ENCODE measurements at places on chromosomes 6 and 20. TPM values are rescaled to one million over a fixed set of nuclear protein-coding genes. Genes with fewer than 3 reads are reported as not detected.

GRCh38 chr6:146281651-146282362, 252.9 kb downstream of the GRM1 start:
- H3K27me3 ChIP-seq, result no peaks in the 10 kb centered on the region

DNA sequence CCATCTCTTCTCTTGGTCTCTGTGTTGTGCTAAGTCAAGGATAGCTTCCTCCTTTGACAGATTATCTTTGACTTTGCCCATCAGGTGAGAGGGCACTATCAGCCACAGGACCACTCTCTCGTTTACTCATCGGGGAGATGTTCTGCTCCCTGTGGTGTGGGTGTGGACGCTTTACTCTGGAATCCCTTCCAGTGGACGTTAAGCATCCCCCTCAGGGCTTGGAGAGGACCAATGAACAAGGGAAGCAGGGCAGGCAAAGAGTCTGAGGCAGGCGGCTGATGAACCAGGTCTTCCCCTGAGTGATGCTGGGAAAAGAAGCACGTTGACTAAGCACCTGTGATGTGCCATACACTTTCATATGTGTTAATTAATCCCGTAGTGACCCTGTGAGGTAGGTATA, 21.0 kb upstream of the RNF24 start:
- no peaks in the 10 kb centered on the region for H3K27me3 ChIP-seq
- H3K4me1 ChIP-seq, result peaks cover 16% of the 10 kb centered on the region
- no peaks in the 10 kb centered on the region for H3K36me3 ChIP-seq
- no peak for DNase-seq
- H3K27ac ChIP-seq, result no peak overlapping the region
- H3K4me3 ChIP-seq, result peak overlapping the region; percentile 6

- H3K4me1 ChIP-seq, result peaks cover 22% of the 10 kb centered on the region
- DNase-seq, result no peak
- H3K4me3 ChIP-seq, result no peak overlapping the region
- peak overlapping the region; percentile 19 for H3K27ac ChIP-seq
Measured at GRCh38 chr6:118589186-118589585, 41.1 kb downstream of the PLN start.

DNA sequence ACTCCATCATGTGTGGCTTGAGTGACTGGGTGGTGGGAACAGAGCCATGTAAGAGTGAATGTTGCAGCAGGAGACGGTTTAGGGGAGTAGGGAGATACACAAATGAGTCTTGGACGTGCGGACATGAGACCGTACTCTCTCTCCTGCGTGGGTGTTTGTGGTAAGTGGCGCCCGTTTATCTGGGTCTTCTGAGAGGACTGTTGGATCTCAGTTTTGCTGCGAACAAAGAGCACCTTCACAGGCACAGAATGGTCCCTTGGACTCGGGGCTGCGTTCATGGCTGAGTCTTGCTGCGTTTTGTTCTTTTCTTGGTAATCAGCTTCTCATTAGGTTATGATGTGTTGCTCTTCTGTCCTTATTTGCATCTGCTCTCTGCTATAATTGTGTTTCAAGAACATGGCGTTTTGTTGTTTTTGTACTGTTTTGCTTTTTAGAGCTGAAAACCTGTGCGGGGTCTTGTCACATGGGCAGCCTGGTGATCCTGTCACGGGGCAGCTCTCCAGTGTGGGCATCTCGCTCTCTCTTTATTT, 28.5 kb downstream of the STK35 start:
- H3K36me3 ChIP-seq, result peaks cover 4% of the 10 kb centered on the region
- H3K4me1 ChIP-seq, result peaks cover 26% of the 10 kb centered on the region
- H3K27me3 ChIP-seq, result peaks cover under 1% of the 10 kb centered on the region
- DNase-seq, result no peak
- no peak overlapping the region for H3K27ac ChIP-seq

DNA sequence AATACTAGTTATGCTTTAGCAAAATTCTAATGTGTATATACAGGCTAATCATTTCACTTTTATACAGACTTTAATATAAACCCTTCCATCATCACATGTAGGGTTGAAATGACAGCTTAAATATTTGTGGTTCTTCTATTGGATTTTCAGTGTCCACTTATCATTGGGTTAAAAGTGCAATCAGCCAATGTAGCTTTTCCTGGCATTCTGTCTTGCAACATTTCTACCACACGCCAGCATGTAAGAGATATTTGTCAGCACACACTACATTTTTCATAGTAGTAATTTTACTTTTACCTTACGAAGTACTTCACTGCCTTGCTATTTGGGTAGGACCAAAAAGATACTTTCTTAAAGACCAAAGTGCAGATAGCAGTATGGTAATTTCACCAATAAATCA, 252.0 kb downstream of the TBX18 start:
- no peaks in the 10 kb centered on the region for H3K36me3 ChIP-seq
- no peaks in the 10 kb centered on the region for H3K4me1 ChIP-seq
- no peak overlapping the region for H3K4me3 ChIP-seq
- H3K27ac ChIP-seq, result no peak overlapping the region

DNA sequence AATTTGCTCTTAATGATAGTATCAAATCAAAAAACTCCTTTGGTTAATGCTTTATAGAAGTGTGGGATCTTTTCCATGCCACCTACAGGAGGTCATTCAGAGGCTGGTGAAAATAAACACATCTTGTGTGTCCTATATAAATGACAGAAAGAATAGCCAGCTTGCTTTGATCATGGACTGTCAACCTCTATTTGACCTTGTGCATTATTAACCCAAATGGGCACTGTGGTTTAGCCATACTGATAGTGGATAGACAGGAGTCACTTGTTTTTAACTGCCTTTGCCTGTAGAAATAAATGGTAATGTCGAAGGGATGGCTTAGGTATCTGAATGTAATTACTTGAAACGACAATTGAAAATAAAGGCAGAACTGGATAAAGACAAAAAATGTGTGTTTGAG, 123.8 kb downstream of the CDKAL1 start:
- H3K27ac ChIP-seq, result no peak overlapping the region
- no peak overlapping the region for H3K4me3 ChIP-seq
- DNase-seq, result no peak
- peaks cover 19% of the 10 kb centered on the region for H3K4me1 ChIP-seq
- H3K27me3 ChIP-seq, result no peaks in the 10 kb centered on the region

DNA sequence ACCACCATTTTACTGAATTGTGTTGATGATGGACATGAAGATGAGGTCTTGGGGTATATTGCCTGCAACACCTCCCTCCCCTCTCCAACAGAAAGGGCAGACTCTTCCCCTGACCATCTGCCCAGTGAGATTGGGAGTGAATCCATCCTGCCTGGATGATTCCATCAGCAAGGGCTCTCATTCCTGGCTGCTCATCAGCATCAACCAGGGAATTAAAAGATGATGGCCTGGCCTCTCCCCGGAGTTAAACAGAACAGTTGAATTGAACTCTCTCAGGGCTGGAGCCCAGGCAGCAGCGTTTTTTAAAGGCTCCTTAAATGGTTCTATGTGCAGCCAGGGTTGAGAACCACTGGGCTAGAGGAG, 14.6 kb upstream of the MRPS18A start:
- peak overlapping the region; percentile 79 for H3K4me3 ChIP-seq
- H3K4me1 ChIP-seq, result peaks cover 33% of the 10 kb centered on the region
- H3K27ac ChIP-seq, result peak overlapping the region; percentile 97
- H3K36me3 ChIP-seq, result no peaks in the 10 kb centered on the region
- H3K27me3 ChIP-seq, result peaks cover 12% of the 10 kb centered on the region

GRCh38 chr20:57186192-57186591, 80.2 kb downstream of the BMP7 start:
- H3K36me3 ChIP-seq, result no peaks in the 10 kb centered on the region
- no peaks in the 10 kb centered on the region for H3K4me1 ChIP-seq
- H3K27me3 ChIP-seq, result no peaks in the 10 kb centered on the region
- DNase-seq, result no peak
- H3K27ac ChIP-seq, result no peak overlapping the region
- H3K4me3 ChIP-seq, result no peak overlapping the region

BIRC7 gene
- total RNA-seq, result not detected

NRSN2 gene
- 89.3 TPM for total RNA-seq

SLC22A23 gene
- total RNA-seq, result 102 TPM

Measured in glutamatergic neuron (in vitro differentiated cells).